Omental fat pad (tissue), 4 donors: ENCODE measurements at places on chromosomes 3 and 15.

GRCh38 chr15:78709263-78709882, 68.4 kb upstream of the CHRNB4 start:
- DNase-seq, result peak; percentile 50

DNA sequence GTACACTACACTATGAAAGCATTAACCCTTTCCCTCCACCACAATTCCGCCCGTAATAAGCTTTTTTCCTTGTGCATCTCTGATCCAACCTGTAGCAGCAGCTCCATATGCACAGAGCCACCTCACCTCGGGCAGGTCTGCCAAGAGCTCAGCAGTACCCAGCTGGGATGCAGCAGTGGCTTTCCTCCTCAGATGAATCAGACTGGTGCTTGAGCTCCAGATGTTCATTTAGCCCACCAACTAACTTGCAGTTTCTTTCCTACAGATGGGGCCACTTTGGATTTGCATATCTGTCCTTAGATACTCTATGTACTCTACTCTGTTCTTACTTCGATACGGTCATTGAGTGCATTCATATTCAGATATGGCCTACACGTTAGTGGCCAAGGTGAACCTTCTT, 14.8 kb upstream of the FSIP1 start:
- DNase-seq, result no peak

GRCh38 chr15:39592500-39592899, 11.6 kb downstream of the THBS1 start:
- DNase-seq, result no peak

DNA sequence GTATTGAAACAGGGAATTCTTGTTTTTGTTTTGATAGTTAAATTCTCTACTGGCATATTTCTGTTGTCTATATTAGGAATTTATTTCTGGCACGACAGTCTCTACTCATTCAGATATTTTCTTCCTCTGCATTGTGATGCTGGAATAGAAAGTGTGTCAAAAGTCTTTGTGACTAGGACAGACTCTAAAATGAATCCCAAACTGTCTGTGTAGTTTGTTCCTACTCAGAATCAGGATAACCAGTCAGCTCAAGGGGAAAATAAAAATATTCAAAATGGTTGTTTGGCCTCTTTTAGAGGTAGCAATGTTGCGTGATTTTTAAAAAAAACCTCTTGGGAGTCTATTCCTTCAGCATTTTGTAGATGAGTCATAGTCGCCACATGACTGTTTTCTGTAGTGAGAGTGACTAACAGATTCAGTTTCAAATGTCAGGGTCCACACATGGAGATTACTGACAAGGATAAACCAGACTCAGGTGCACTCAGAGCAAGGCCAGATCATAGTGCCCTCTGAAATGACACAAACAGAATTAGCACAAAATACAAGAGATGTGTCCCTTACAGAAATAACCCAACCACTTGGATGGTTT, 13.1 kb downstream of the SLC7A14 start:
- no peak for DNase-seq

GRCh38 chr15:31101262-31102038, at the start of gene TRPM1:
Gene TRPM1 (minus strand): TSS chr15:31101725. CDS start chr15:31081355, 20,370 bp downstream.
- no peak for DNase-seq

- no peak for DNase-seq
These were observed 113.6 kb downstream of the SCAPER start for GRCh38 chr15:76791511-76791910.

GRCh38 chr3:173747427-173747826, 349.9 kb downstream of the NLGN1 start:
- DNase-seq, result no peak

- no peak for DNase-seq
These were observed 534.2 kb downstream of the NSUN3 start for GRCh38 chr3:94596887-94597566.

GRCh38 chr3:72171946-72172345, 387.0 kb upstream of the PROK2 start:
- no peak for DNase-seq

- DNase-seq, result no peak
These were observed 70.7 kb downstream of the TTBK2 start for GRCh38 chr15:42849836-42850235.

GRCh38 chr3:142104763-142105162, 44.6 kb downstream of the TFDP2 start:
- DNase-seq, result no peak

GRCh38 chr3:24545887-24546286, 51.2 kb upstream of the THRB start:
- no peak for DNase-seq

GRCh38 chr3:182412066-182412465, 381.2 kb upstream of the ATP11B start:
- DNase-seq, result no peak

GRCh38 chr3:146818301-146818700, 213.2 kb upstream of the PLSCR5 start:
- no peak for DNase-seq

DNA sequence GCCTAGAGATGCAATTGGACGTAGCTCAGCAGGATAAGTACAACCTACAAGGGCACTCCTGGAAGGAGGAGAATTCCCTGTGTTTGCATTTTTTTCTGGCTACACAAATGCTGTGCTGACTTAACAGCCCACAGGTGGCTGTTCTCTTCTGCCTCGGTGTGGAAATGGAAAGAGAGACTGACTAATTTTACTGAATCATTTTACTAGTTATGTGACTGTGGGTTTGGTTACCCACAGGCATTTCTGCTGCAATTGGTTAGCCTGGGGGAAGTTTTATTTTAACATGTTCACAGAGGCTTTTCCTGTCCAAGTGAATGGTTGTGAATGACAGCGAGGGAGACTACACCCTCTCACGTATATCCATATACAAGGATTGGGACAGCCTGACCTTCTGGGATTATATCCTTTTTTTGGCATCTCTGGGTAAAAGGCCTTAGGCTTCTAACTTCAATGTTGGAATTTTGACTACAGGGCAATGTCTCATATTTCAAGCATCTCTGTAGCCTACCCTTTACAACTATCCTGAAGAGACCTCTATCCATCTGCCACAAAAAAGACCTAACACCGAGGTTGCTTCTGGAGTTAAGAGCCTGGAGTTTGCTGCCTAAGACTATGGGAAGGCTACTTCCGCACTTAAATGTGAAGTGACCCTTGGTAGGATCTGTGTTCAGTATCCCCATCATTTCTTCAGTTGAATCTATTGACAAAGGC, 67.2 kb upstream of the TP63 start:
- DNase-seq, result no peak

DNA sequence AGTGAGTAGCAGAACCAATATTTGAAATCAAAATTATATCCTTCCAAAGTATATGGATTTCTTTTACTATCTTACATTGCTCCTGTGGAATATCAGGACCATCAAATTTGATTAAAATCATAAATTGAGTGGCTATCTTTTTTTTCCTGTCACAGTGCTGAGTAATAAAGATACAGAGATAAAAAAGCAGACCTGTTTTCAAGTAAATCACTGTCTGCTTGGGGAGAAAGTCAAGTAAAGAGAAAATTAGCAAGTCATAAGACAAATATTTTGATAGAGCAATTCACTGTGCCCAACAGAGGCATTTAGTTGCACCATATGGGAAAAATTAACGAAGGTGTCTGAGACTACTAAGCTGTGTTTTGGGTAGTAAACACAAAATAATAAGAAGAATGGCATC, 933.7 kb downstream of the NTRK3 start:
- no peak for DNase-seq

DNA sequence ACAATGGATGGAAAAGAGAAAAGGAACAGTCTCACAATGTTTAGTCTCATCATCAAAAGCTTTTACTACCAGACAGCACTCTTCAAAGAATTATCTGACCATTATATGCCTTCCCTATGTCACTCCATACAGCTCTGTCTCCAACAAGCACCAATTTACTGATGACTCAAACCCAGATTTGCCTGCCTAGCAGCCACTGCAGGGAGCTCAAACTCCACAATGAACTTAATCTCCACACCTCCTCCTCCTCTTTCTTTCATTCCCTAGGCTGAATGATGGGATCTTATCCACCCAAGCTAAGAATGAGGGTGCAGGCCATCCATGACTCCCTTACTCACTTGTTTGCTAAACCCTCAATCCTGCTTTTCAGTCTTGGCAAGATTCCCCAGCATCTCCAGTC, 45.5 kb downstream of the NBEAL2 start:
- DNase-seq, result no peak

DNA sequence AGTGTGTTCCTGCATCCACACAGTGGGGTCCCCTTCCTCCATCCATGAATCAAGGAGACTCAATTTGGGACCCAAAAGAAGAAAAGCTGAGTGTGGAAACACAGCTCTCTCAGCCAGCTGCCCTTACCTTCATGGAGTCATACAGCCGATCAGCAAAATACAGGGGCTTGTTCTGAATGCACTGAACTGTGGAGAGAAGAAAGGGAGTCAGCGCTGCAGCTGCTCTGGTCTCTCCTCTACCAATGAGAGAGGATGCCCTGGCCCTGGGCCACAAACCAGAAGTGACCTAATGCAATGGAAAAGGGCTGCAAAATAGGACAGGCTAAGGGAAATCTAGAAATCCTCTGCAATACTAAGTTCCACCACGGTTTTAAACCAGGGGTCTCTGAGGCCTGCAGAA, 46.7 kb downstream of the ANXA2 start:
- DNase-seq, result no peak

DNA sequence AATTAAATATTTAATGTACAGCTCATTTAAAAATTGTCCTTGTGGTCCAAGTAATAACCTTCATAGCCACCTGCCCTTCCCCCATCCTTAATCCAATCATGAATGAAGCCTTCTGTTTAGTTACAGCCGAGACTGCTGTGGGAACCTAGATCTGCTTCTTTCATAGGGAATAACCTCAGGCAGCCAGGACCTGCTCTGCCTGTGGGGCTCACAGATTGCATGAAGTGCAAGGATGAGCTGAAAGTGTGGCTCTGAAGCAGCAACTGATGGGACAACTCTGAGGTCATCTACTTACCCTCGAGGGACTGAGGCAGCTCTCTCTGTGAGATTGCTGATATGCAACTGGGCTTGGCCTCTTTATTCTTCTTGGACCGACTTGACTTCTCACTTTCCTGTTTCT, 169.8 kb downstream of the POTEB3 start:
- no peak for DNase-seq

- no peak for DNase-seq
These were observed 30.3 kb downstream of the SUCLG2 start for GRCh38 chr3:67624078-67624477.

DNA sequence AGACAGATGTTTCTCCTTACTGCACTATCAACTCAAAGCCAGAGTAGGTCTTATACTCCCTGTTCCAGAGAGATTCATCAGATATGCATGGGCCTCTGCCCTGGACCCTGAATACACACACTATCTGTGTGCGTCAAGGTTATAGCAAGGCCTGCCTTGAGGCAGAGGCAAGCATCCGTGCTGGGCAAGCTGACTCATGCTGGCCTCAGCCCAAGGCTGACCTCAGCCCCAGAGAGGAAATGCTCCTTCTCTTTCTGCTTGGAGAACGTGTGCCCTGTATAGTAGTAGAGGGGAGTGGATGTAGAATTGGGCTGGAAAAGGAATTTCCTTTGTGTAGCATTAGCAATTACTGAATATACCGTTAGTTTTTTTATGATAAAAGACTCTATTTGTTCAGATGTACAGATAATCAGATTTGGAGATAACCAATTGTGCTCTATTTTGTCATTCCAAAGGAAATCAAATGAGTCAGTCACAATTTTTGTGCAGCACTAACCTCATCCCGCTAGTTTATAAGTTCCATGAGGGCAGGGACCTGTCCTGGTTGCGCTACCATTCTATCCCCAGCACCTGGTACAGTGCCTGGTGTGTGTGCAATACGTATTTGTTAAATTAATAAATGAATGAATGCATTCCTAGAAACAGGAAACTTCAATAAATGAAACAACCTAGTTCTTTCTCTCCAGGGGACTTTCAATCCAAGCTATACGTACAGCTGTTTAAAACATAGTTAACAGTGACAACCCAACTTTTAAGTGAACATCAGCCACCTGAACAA, 13.3 kb upstream of the PAQR9 start:
- DNase-seq, result peak; percentile 77

GRCh38 chr15:45187894-45188830, at the start of gene SHF:
Gene SHF (minus strand): TSS chr15:45187966. CDS start chr15:45187951, 15 bp downstream.
- DNase-seq, result no peak
